Iris pigment epithelial cell (primary cell): ENCODE measurements at places on chromosomes 7 and 10.

DNA sequence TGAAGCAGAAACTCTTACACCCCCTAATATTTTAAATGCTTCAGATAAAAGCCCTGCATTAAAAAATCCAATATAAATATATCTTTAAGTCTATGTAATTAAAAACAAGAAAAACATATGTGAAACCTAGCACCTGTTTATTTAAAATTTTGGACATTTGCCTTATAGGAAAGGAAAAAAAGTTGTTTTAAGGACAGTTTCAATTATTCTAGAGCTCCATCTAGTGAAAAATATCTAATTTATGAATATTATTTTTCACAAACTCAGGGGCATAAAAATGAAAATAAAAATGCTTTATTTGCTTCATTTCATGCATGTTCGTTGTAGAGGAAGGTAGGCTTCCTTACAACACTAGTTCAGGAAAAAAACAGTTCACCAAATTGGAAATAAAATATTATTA, 26.1 kb downstream of the ENKUR start:
- DNase-seq, result peak; percentile 3

DNA sequence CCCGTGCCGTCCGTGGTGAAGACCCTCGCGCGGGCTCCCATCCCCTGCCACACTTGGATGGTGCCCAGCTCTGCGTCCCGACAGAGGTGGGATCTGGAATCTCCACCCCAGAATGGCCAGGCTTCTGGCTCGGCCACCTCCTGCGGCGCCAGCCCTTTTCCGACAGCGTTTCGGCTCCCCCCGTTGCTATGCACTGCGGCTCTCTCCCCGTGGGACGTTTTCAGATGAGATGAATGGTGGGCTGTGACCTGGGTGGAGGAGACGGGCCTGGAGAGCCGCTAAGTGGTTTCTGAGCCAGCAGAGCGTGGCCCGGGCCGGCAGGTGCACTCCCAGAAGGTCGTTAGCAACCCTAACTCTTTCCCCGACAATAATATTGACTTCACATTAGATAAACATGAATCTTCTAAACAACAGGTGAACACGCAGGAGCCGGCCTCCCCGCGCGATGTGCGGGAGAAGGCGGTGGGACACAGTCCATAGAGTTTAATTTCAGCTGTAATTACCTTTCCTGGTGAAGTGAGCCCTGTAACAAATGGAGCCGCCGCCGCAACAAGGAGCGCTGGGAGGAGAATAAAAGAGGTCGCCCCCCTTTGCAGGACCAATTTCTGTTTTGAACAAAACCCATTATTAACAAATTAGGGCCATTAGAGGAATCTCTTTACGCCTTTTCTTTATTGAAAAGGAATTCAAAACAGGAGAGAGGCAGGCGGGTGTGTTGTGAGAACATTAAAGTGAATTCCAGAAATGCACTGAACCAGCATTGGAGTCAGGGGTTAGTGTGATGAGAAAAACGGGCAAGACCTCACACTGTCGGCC, 294.3 kb upstream of the PFKP start:
- no peak for DNase-seq

DNA sequence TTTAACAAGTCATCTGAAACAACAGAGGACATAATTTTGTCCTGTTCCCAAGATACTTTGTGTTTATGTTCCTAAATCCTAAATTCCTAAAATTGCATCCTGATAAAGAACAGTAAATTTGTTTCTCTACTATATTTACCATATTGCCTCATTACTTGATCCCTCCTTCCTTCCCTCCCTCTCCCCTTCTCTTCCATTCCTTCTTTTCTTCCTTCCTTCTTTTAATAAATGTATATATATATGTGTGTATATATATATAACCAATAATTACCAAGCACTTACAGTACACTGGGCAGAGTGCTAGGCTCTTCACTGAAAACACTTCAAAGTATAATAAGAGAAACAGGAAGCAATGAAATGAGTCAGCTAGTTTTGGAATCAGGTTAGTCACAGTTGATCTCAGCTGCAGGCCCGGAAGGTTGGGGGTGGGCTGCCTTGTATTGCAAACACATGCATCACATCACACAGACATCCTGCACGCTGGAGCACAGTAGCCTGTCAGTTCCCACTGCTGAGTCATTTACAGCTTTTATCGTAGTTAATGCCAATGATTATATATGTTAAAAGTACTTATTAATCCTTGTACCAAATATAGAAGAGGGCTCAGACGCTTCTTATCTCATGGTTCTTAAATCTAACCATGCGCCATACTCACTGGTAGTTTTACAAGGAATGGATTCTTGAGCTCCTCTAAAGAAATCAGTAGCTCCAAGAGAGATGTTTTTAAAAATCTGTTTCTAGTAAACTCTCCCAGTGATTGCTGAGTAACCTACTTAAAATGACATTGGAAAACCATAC, 551.7 kb downstream of the GRM8 start:
- DNase-seq, result peak; percentile 99

- DNase-seq, result peak; percentile 29
Measured at GRCh38 chr7:974172-974571, 1.2 kb downstream of the COX19 start.

DNA sequence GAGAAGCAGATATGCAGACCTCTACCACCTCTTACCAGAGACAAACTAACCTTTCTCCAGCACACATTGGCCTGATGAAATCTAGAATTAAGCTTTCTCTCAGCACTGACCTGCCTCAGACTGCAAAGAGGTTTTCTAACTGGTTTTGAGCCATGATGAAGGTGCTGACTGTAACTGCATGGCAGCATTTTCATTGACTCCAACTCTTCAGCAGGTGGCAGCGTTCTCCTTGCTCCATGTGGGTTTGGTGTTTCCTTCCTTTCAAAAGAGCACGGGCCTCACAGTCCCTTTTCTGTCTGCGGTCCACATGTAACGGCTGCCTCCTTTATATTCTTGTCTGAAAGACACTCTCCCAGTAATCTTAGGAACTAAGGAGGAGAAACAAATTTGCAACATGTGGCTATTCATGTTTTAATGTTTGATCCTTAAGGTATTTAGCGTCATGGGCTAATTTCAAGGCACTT, 12.6 kb downstream of the KLLN start:
- peak; percentile 73 for DNase-seq

- no peak for DNase-seq
Measured at GRCh38 chr10:103717341-103718246, 137.8 kb downstream of the SH3PXD2A start.

DNA sequence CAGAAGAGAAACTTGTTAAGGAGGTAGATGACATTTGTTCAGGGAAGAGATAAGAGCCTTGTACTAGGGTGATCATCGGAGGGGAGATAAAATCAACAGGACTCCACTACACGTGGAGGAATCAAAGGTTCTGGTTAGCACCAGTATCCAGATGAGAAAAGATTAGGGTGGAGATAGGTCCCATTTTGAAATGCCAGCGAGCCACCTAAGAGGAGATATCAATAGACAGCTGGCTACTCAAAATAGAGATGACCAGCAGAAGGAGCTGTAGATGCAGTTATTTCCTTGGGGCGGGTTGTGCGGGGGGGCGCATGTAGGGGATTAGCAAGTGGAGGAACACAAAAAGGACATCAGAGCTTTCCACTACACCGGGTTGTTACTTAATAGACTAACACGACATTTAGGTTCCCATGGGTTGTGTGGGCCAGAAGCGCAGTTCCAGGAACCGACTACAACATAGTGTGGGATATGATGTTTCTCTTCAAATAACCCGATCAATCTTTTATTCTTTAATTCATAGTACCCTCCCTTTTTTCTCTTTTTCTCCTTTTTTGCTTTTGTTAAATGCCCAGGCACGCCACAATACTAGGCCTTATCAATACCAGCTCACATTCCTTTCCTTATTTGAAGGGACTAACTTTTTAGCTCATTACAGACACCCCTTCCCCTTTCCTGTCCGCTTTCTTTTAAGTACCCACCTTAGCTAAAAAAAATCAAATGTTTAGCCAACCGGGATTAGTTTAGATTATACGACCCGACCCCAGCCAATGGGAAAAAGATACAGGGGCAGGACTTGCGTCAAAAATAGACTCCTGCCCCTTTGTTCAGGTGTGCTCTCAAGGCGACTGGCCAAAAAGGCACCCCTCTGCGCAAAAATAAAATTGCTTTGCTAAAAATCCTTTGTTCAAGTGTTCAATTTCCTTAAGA, 2.0 kb upstream of the KIF11 start:
- DNase-seq, result peak; percentile 36

DNA sequence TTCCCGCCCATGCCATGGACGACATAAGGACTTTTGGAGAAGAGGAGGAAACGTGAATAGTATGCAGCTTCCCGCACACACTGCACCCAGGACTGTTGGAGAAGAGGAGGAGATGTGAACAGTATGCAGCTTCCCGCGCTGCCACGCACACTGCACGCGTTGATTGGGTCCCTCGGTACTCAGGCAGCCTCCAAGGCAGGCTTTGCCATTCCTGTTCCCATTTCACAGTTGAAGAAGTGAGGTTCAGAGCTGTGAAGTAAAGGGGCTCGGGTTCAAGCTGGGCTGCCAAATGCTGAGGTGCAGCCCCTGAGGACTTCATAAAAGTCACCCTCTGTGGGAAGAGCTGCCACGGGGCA, 147.9 kb upstream of the FAM20C start:
- DNase-seq, result no peak

DNA sequence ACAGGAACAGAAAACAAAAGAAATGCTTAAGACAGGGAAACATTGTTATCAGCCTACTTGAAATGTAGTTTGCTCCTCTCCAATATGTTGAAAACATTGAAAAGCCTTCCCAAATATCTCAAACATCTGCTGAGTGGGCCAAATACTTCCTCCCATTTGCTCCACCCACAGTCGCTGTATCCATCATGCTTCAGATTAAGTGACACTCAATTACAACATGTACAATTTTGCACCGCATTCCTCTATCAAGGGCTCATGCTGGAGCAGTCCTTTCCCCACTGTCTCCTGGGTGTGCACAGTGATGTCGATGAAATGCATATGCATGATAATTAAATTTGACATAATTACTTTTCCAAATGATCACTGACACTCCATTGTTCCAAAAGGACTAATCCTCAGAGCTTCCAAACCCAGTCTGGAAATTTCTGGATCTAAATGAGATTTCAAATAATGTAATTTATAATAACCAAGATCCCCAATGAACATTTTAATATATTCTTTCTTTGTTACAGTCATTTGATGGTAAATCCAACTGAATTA, 604.6 kb downstream of the GRID1 start:
- DNase-seq, result no peak

GRCh38 chr10:68647672-68648341, 73.2 kb upstream of the CCAR1 start:
- DNase-seq, result peak; percentile 92

DNA sequence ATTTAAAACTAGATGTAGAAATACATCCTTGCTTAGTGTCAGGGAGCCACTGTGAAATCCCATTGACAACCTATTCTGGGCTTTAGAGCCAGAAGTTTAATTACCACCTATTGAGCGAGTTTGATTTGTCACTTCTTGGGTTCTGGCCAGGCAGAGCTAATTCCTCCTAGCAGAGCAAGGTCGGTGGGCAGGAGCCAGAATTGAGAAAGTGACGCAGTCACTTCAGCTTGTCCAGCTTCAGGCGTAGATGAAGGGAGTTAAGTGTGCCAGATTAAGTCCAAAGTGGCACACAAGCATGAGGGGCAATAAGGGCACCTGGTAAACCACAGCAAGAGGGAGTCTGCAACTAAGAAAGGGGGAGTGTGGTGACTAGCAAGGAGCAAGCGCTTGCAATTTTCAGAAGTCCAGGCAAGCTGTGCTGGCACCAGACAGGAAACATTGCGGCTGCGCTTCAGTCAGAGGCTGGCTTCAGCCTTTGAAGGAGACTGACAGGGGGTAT, 119.4 kb downstream of the ST7 start:
- peak; percentile 72 for DNase-seq
